ENCODE measurements at places on chromosomes 1 and 21. TPM values are rescaled to one million over a fixed set of nuclear protein-coding genes. Genes with fewer than 3 reads are reported as not detected.

Gene ARID4B
- 13.5 TPM for total RNA-seq

Gene IFI44
- total RNA-seq = 10.7 TPM

Gene ZNF593OS
- 0.16 TPM for total RNA-seq

Gene FLVCR1
- 5.0 TPM for total RNA-seq

Gene MOV10
- 50.2 TPM for total RNA-seq

Gene TNFRSF14
- 12.0 TPM for total RNA-seq

Gene KIF14
- 3.1 TPM for total RNA-seq
